H1 (cell line): ENCODE measurements at places on chromosomes 3 and 15. TPM values are rescaled to one million over a fixed set of nuclear protein-coding genes. Genes with fewer than 3 reads are reported as not detected.
A peak's percentile ranks its signal among the peaks of the same experiment; 100 is the strongest.

The TMEM39A gene
- 36.1 and 43.7 TPM in 2 replicates for total RNA-seq

The FBXW12 gene
- total RNA-seq = 0.35 TPM in 1 of 2 replicates, not detected in the other

The RTP2 gene
- total RNA-seq = not detected in 2 replicates

The SLC12A1 gene
- total RNA-seq = 1.0 TPM in 2 replicates

The DLEC1 gene
- total RNA-seq = 0.75 and 0.76 TPM in 2 replicates

The ACKR2 gene
- 0.09 and 0.17 TPM in 2 replicates for total RNA-seq

The RASGRF1 gene
- total RNA-seq = 0.34 and 0.67 TPM in 2 replicates

The SLITRK3 gene
- 3.2 and 3.4 TPM in 2 replicates for total RNA-seq

The OXNAD1 gene
- total RNA-seq = 24.8 and 25.2 TPM in 2 replicates

The NBEAL2 gene
- total RNA-seq = 45.8 and 46.9 TPM in 2 replicates

DNA sequence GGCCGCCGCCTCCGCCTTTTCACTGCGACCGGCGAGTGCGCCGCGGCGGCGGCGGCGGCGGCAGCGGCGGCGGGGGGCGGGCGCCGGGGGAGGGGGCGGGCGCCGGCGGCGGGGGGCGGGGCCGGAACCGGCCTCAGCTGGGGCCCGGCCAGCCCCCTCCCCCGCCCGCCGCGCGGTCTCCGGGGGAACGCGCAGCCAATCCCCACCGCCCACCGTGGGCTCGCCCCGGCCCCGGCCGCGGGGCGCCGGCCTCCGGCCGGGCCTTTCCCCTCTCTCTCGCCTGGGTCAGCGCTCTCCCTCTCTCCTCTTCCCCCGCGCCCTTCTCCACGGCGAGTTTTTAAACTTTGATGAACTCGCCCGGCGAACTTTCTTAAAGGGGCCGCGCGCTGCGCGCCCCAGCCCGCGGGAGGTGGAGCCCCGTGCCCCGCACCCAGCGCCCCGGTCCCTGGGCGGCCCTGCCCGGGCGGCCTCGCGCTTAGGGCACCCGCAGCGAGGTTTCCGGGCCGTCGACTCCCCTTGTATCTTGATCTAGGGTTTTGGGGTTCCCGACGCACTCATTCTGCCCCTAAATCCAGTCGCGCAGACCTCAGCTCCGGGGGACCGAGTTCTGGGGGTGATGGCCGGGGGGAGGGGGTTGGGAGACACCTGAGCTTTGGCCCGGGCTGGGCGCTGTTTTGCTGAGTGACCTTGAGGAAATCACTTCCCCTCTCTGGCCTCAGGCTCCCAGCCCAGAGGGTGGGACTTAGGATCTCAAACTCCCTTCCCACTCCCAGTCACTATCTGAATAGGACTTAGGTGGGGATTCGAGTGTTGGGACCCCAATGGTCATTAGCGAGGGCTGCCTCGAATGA, at the start of gene RBPMS2:
RBPMS2 (minus strand) TSS at position 39 of the 851 bp plus-strand sequence. CDS start 270 bp downstream, outside the sequence.
- peak; percentile 62 for DNase-seq

GRCh38 chr15:100663915-100664281, 61.5 kb downstream of the ASB7 start:
- no peak for DNase-seq

- no peak for DNase-seq
These were observed 80.4 kb upstream of the ZBTB20 start for GRCh38 chr3:115227461-115227860.

GRCh38 chr3:111885578-111885977, 26.5 kb downstream of the PHLDB2 start:
- no peak for DNase-seq

- DNase-seq = no peak
These were observed 139.4 kb upstream of the PFN2 start for GRCh38 chr3:150110097-150110496.

DNA sequence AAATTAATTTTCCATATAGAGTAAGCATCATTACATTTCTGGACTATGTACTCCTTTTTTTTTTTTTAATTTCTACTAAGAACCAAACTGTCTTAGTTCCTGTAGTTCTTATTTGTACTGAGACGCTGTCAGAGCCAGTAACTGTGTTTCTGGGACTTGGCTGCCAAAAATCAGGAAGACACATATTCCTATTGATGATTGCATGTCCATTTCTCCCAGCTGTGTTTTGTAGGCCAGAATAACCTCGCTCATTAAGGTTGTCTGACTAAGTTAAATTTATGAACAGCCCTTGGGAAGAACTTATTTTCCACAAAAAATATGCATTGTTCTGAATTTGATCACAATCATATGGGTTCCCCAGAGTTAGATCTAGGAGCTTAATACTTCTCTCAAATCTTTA, 29.5 kb downstream of the PLSCR5 start:
- DNase-seq = no peak

DNA sequence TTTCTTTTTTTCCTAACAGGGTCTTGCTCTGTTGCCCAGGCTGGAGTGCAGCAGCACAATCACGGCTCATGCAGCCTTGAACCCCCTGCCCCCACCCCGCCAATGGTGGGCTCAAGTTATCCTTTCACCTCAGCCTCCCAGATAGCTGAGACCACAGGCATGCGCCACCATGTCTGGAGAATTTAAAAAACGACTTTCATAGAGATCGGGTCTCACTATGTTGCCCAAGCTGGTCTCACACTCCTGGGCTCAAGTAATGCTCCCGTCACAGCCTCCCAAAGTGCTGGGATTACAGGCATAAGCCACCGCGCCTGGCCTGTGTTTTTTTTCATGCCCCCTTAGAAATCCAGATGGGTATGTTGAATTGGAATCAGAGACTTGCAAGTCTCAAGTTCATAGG, 40.3 kb downstream of the ERICH6 start:
- DNase-seq = no peak

DNA sequence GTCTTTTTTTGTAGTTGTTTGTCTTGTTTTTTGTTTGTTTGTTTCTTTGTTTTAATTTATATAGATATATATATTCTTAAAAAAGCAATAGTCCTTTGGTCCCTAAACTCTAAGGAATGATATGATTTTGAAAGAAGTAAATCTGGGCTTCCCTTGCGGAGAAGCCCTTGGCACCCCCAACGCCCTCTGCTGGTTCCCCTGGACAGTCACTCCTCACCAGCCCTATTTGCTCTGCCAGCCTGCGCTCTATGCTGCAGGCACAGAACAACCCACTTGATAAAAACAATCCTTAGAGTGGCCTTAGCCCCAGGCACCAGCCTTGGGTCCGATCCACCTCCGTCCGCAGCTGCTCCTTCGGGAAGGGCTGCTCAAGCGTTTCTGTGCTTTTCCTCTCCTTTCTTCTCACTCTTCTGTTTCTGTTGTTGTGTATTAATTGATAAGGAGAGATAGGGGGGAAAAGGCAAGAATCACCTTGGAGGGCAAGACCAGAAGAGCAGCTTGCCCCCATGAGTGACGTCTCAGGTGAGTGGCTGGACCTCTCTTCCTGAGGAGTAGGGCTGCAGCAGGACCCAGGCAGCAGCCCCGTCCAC, 13.7 kb upstream of the PARP6 start:
- peak; percentile 72 for DNase-seq

GRCh38 chr15:97182581-97182980, 777.9 kb upstream of the ARRDC4 start:
- DNase-seq = no peak

DNA sequence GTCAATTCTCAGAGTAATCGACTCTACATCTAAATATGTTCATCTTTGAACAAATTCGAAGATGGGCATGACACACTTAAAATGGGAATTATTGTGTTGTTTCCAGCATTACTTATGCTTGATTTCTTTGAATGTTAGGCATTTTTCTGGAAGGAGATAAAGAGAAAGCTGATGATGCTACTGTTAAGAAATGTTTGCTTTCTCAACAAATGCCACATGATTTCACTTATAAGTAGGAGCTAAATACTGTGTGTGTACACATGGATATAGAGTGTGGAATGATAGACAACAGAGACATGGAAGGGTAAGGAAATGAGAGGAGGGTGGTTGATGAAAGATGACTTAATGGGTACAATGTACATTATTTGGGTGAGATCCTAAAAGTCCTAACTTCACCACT, 400.9 kb downstream of the TBL1XR1 start:
- no peak for DNase-seq

DNA sequence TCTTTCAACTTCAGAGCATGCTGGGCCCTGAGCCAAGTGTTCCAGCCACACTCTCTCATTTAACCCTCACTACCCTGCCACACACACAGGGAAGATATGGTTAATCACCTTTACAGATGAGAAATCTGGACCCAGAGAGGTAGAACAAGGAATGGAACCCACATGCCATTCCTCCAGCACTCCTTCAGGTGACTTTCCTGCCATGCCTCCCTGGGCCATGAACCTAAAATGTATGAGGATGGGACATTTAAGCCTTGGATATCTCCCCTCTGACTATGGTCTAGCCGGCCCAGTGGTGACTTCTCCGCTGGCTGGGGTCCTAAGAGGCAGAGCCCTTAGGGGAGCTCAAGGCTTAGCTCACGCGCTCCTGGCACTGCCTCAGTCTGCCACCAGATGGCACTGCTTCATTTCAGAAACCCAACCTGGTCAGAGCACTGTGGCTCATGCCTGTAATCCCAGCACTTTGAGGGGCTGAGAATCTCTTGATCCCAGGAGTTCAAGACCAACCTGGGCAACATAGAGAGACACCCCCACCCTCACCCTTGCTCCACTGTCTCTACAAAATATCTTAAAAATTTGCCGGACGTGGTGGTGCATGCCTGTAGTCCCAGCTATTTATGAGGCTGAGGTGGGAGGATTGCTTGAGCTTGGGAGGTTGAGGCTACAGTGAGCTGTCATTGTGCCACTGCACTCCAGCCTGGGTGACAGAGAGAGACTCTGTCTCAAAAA, 2.2 kb upstream of the DCAF1 start:
- DNase-seq = peak; percentile 95

DNA sequence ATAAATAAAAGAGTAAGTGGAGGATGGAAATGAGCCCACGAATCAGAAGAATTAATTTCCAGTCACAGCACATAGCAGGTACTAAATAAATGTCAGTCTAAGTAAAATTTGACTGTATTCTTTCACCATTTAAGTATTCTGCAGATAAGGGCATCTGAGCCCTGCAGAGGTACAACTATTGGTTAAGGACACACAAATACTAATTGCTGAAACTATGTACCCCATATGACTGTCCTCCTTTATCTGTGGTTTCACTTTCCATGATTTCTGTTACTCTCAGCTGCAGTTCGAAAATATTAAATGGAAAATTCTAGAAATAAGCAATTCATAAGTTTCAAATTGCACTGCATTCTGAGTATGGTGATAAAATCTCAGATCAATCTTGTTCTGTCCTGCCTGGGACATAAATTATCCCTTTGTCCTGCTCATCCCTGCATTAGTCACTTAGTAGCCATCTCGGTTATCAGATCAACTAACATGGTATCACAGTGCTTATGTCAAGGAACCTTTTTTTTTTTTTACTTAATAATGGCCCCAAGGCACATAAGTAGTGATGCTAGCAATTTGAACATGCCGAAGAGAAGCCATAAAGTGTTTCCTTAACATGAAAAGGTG, 95.1 kb downstream of the LSAMP start:
- no peak for DNase-seq

GRCh38 chr3:33807191-33807590, 8.8 kb downstream of the PDCD6IP start:
- no peak for DNase-seq

GRCh38 chr3:63993653-63994079, 29.6 kb downstream of the PSMD6 start:
- DNase-seq = peak; percentile 47

DNA sequence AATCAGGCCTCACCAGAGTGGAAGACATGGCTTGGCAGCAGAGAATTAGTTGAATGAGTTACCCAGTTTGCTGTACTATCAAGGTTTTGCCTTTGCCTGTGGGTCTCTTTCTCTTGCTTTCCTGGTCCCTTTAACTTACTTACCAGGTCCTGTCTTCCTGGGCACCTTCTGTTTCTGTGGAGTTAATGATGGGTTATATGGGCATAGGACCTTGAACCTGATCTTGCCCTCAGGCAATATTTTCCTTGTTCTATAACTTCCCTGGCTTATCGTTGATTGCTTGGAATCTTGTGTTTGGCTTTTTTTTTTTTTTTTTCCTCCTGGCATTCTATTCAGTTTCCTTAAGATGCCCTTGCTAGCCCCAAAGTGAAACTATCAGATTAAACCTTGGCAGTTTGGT, 106.8 kb downstream of the HHLA2 start:
- DNase-seq = no peak

GRCh38 chr3:15819576-15819975, 21.8 kb upstream of the ANKRD28 start:
- DNase-seq = no peak
